ENCODE measurements at places on chromosomes 11 and 22.

- DNase-seq = no peak
These were observed 1.1 kb downstream of the FCHSD2 start for GRCh38 chr11:73141031-73141308.

GRCh38 chr11:46458491-46458890, 66.9 kb upstream of the CHRM4 start:
- DNase-seq = no peak

DNA sequence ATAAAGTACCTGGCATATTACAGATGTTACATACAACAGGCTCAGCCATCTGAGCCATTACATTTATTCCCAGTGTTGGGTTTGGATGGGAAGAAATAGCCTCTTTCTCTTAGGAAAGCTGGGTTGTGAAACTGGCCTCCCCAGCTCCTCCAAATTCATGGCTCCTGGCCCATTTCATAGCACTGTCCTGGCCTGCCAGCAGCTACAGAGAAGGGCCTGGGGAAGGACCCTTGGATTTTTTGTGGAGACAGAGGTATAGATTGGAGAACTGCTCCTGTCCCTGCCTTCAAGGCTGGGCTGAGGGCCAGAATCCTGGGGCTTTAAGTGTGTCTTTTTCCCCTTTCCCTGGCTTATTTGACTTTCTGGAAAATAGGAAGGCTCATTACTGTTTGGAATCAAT, 18.0 kb downstream of the PKNOX2 start:
- no peak for DNase-seq

DNA sequence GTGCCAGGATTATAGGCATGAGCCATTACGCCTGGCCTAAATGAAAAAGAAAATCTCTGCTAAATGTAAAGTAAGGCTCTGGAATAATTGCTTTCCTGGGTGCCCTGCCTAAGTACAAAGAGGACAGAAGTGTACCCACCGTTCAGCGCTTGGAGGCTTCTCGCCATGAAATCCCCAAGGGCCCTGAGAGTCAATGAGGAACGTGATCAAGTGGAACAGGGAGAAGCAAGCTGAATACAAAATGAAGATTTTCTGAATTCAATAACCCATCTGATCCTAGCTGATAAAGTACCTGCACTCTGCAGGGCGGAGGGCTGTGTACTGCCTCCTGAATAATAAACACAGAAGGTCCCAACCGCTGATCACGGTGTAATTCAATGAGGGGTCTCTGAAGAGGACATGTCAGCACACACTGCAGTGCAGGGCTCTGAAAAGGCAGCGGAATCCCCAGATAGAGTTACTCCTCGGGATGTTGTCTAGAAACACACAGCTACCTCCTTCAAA, 97.7 kb downstream of the ABTB2 start:
- no peak for DNase-seq

GRCh38 chr11:119000906-119001305, 3.0 kb downstream of the CENATAC start:
- no peak for DNase-seq

GRCh38 chr11:9251311-9251710, 13.8 kb downstream of the DENND5A start:
- DNase-seq = no peak

GRCh38 chr11:76347466-76347865, 33.5 kb downstream of the THAP12 start:
- no peak for DNase-seq

- no peak for DNase-seq
These were observed 14.0 kb upstream of the CCDC188 start for GRCh38 chr22:20164863-20165262.

DNA sequence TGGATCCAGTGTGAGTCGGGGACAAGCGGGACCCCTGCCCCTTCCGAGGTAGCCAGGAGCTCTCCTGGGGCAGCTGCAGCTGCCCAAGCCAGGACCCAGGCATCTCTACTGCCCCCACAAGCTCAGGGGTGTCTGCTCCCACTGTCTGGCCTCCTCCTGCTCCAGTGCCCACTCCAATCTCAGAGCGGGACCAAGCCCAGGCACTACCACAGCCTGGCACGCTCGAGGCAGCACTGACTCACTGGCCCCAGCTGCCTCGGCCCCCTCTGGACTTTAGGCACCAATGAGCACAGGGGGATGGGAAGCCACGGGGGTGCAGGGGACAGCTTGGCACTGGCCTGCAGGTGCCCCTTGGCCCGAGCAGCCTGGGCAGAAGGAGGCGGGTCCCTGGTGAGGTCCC, 8.2 kb downstream of the IL2RB start:
- no peak for DNase-seq

DNA sequence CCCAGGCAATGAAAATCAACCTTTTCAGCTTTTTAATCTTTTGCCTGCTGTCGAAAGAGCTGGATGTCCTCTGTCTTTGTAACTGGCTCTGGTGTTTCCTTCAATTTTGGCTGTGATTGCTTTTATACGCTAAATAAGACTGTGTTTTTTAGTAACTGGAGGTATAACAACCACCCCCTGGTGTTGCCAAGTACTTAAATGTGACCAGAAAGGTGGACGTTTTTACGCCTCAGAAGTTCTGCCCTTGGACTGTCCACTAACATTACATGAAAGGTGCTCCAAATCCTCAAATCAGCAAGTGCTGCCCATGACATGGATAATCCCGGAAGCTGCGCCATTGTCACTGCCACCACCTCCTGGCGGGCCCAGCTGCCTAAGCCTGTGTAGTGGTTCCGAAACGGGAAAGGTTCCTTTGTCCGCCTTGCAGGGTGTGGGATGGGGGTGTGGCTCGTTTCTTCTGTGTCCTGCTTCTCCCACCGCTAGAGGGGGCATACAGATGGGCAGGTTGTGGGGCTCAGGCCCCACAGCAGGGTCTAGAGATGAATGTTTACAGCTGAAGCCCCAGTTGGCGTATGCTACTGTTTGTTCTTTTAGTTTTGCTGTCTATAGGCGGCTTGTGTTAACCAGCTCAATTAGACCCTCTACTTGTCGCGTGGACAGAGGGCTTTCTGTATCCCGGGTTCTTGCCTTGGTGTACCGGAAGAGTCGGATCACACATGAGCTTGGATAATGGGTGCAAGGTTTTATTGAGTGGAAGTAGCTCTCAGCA, 82.2 kb upstream of the SEPTIN5 start:
- no peak for DNase-seq

DNA sequence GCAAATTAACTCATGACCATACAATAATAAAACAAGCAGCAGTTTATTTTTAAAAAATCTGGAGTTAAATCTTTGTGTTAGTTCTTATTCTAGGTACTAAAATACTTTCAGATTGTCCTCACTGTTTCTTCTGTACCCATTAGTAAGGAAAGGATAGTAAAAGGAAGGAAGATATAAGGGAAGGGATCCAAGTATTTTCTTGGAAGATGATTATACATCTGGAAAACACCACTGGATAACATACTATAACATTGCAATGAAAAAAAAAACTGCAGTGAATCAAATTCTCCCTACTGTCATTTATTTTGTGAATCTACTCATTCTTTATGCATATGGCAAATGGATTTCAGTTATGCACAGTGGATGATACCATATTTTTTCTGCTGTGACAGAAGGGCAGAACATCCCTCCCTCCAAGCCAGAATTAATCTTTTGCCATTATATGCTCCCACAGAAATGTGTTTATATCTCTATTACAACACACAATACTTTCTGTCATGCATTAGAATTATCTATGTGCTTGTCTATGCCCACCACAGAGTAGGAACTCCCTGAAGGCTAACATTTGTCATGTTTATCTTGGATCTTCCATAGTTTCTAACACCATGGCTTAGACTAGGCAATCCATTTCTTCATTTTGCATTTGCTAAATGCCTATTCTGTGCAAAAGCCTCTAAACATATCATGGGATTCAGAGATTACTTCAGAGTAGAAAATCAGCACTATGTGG, 282.3 kb upstream of the CTSC start:
- no peak for DNase-seq

GRCh38 chr11:115872416-115872815, 368.2 kb upstream of the CADM1 start:
- DNase-seq = no peak

- no peak for DNase-seq
These were observed 24.6 kb upstream of the CWF19L2 start for GRCh38 chr11:107482234-107482633.

DNA sequence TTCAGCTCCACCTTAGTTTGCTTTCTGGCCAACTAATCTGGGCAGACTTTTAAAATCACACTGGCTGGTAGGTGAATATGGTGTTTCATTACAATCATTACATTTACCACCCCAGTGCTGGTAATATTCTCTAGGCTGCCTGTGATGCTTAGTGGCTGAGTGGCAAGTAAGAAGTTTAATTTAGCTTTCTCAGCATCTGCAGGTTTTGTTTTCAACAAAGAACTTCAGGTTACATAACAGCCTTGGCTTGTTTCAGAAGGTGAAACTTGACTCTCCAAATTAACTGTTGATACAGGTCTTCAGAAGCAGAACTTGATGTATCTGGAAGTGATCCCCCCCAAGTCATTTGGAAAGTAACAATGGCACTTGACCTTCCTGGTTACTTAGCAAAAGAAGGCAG, 423.3 kb upstream of the CCDC90B start:
- no peak for DNase-seq

GRCh38 chr11:39806652-39807051, 1652.8 kb downstream of the LRRC4C start:
- no peak for DNase-seq

DNA sequence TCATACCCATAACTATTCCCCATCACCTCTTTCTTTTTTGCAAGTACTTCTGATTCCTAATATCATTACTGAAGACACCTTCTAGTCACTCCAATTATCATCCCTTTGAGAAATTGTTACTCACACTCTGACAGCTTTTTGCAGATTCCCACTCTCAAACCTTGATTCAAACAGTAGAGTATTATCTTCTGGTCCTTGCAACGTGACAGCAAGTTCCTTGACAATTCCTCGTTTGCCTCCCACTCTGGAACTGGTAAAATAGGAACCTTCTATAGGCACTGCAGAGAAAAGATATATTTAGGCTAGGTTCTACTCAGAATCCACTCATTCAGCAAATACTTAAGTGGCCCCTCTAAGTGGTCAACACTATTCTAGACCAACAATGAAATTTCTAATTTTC, 23.2 kb downstream of the AGBL2 start:
- DNase-seq = no peak

- no peak for DNase-seq
These were observed 741.3 kb downstream of the OPCML start for GRCh38 chr11:132790971-132791370.

- DNase-seq = no peak
These were observed 61.7 kb downstream of the ME3 start for GRCh38 chr11:86610559-86611341.

DNA sequence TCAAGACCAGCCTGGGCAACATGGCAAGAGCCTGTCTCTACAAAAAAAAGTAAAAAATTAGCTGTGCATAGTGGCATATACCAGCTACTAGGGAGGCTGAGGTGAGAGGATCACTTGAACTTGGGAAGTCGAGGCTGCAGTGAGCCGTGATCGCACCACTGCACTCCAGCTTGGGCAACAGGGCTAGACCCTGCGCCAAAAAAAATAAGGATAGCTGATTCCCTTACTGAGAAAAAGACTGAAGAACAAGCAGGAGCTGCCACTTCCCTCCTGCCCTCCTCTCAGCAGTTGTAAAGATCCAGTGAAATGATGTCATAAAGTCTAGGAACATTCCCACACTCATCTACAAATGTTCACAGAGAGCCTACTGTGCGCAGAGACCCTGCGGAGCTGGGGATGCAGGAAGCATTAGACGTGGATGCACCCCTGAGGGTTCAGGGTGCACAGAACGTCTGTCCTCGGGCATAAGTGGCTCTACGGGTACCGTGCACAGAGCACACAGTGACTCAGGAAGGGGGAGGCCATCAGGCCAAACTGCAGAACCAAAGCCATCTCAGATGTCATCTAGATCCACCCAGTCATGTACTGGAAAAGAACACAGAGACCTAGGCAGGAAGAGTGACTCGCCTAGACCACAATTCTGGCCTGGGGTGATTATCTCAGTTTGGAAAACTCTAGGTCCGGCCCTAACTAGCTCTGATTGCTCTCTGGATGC, 11.7 kb downstream of the SEC14L2 start:
- no peak for DNase-seq

DNA sequence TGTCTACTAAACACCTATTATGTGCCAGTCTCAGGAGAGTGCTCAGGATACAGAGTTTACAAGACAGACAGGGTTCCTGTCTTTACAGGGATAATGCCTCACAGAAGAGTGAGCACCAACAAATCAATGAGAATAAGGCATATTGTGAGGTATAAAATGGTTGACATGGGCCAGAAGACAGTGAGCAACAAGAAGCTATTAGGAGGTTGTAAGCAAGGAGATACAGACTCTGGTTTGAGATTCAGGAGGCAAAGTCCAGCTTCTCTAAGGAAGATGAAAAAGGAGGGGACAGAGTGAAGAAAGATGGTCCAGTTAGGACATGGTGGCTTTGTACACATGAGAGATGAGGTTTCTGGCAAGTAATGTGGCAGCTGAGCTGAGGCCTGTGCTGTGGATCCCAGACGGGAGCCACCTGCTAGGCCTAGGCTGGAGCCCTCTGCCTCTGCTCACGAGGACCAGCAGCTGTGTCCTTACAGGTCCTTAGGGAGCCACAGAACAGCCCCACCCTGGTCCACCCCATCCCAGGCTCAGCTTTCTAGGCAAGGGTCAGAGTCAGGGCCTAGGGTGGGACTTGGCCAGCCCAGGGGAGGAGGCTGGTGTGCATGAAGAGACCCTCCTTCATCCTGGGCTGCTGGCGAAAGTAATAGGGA, 110.5 kb downstream of the ZNF280B start:
- DNase-seq = no peak

DNA sequence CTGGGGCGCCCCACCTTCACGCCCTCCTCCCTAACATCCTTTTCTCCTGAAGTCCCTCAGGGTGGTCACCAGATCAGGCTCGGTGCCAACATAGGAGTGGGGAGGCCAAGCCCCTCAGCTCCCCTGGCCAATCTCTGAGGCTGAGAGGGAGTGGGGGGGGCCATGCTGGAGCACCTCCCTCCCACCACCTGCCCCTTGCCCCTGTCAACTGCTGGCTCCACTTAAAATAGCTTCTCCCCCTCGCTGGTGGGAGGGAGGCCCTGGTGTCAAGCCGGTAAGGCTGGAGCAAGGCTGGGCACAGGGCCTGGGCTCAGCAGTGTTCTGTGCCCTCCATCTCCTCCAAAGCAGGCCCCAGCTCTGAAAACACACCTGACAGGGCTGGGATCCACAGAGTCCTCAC, 4.9 kb downstream of the PLXNB2 start:
- DNase-seq = no peak

- DNase-seq = no peak
These were observed 34.8 kb upstream of the SWAP70 start for GRCh38 chr11:9629064-9629463.

- no peak for DNase-seq
These were observed 16.9 kb upstream of the CHRM4 start for GRCh38 chr11:46408407-46408986.
